Activated CD4-positive, alpha-beta T cell treated with anti-CD3 and anti-CD28 coated beads for 4 hours (primary cell): ENCODE measurements at places on chromosomes 12 and 14.
A peak's percentile ranks its signal among the peaks of the same experiment; 100 is the strongest.

DNA sequence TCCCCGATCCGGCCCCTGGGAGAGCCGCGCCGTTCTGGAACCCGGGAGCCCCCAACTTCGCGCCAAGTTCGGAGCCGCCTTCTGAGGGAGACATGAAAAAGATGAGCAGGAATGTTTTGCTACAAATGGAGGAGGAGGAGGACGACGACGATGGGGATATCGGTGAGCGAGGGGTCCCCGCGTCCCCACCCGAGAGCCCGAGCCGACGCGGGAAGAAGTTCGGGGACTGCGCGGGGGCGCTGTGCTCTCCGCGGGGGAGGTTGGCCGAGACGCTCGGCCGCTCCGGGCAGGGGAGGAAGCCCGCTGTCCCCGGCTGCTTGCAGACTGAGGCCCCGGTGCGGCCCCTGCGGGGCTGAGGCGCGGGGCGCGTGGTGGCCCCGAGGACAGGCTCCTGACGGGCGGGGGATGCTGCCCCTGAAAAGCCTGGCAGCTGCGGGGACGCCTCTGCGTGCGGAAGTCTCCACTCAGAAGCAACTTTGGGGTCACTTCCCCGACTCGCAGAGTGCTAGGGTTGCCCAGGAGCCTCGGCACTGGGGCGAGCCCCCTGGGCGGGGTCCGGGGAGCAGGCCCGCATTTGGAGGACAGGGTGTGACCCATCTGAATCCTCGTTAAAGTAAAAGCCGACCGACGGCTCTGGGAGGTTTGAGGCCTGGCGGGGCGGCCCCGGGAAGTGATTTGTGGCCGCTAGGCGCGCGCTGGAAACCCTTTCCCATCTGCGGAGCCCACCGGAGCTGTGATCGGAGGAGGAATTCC is 511 bp downstream of the ANO6 start:
- DNase-seq: peak; percentile 27

GRCh38 chr12:26101763-26102162 is 23.1 kb downstream of the BHLHE41 start:
- no peak for DNase-seq

- DNase-seq: no peak
Observed at GRCh38 chr12:125633686-125634085, 568.5 kb downstream of the AACS start.

DNA sequence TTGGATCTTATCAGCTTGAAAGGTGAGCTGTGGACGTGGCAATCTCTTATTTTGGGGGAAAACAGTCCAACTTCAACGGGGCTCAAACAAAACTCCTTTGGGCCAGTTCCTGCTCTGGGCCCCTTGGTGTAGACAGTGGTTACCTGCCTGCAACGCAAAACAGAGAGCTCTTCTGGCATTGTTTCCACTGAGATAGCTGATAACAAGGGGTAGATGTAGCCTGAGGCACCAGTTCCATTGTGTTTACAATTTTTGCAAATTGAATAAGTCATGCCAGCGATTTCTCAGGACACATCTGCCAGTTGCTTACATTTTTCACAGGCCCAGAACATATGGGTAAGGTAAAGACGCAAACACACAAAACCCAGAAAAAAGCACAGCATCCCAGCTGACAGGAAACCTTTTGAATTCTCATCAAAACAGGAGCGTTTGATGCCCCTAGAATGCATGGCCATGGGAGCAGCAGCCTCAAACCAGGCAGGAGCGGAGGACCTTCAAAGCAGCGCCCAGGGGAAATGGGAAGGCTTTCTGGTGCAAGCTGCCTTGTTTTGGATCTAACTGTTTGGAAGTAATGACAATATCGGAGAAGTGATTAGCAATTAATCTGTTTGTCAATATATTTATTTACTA is 259.7 kb downstream of the AACS start:
- no peak for DNase-seq

DNA sequence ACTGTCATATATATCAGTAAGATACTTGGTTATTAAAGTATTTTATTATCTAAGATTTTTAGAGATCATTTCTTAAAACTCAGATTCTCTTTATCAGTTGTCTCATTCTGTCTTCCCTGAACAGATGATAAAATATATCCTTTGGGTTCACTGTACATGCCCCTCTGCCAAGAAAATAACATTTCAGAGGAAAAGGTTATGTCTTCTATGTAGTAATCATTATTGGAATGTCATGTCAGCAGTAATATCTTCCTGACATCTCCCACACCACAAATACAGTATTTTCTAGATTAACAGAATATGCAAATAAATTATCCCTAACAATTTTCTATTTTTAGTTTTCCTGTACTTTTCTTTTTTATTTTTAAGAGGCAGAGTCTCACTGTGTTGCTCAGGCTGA is 26.0 kb downstream of the BTBD7 start:
- DNase-seq: no peak

- peak; percentile 58 for DNase-seq
Observed at GRCh38 chr14:89720741-89721729, 233.5 kb downstream of the EFCAB11 start.

DNA sequence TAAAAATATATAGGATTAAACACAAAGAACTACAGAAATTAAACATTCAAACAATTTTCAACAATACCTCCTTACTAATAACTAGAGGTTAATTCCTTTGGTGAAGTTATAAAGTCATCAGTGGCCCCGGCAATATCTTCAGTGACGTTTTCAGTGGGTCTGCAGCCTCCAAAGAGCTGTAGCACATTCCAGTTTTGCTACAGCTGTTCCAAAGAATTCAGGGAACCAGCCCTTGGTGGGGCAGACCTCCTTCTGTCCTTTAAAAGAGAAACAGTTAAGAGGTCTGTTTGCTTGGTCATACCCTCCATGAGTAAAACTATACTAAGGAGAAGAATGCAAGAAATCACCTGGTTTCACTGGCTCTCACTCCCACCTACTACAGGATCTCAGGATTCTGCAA is 99.2 kb upstream of the ZDHHC17 start:
- no peak for DNase-seq

DNA sequence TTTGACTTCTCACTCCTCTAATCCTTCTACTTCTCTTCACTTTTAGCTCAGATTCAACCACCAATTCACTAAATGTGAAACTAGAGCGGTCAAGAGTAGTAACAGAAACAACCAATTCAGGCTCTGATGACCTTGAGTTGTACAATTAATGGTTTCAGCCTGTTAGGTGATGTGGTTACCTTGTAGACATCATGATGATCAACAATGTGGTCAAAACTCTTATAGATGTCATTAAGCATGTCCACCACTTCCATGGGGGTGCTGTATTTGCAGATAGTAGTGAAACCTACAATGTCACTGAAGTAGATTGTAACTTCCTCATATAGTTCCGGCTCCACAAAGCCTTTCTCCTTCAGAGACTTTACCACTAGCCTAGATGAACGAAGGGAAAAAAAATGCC is 54.1 kb upstream of the PLBD1 start:
- no peak for DNase-seq

GRCh38 chr12:5516371-5517241 is 84.7 kb downstream of the NTF3 start:
- no peak for DNase-seq

GRCh38 chr12:29700761-29701481 is 82.8 kb downstream of the TMTC1 start:
- DNase-seq: no peak

- no peak for DNase-seq
Observed at GRCh38 chr14:77609922-77610321, 6.5 kb downstream of the SPTLC2 start.

GRCh38 chr12:57127726-57128518 is at the start of gene LRP1:
TSS of gene LRP1 (plus strand) at chr12:57128483. CDS start at chr12:57128965, 482 bp downstream.
- DNase-seq: peak; percentile 82

DNA sequence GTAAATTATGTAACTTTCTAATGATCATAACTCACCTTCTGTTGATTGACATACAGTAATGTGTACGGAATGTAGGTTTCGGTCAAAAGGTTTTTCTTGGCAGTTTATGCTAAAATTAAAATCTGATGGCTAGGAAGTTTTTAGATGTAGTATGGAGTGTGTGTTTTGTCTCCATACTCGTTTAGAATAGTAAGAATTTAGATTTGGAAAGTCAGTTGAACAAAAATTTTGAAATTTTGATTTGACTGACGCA is 859 bp downstream of the PALS1 start:
- no peak for DNase-seq

DNA sequence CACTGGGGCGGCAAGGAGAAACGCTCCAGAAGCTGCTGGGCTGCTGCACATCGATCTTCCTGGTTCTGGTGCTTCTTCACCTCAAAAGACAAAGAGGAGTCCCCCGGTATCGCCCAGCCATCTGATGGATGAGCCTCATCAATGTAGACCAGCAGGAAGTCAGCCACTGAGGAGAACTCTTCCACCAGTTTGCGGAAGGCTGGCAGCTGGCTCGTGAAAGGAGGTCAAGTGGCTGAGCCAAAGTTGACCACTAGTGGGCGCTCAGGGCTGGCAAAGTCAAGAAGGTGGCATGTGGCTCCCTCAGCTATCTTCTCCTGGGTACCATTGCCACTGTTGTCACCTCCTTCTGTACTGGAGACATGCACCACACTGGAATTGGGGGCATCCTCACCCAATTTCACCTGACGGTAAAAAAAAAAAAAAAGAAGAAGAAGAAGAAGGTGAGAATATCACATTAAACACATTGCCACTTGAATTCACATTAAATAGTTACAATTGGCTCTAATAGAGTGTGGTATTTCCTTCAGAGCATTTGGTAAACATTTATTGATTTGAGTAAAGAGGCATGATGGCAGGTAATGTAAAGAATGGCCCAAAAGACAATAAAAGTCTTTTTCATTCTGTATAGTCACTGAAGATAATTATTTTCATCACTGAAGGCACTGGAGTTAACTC is 8.3 kb downstream of the DIO2 start:
- no peak for DNase-seq

DNA sequence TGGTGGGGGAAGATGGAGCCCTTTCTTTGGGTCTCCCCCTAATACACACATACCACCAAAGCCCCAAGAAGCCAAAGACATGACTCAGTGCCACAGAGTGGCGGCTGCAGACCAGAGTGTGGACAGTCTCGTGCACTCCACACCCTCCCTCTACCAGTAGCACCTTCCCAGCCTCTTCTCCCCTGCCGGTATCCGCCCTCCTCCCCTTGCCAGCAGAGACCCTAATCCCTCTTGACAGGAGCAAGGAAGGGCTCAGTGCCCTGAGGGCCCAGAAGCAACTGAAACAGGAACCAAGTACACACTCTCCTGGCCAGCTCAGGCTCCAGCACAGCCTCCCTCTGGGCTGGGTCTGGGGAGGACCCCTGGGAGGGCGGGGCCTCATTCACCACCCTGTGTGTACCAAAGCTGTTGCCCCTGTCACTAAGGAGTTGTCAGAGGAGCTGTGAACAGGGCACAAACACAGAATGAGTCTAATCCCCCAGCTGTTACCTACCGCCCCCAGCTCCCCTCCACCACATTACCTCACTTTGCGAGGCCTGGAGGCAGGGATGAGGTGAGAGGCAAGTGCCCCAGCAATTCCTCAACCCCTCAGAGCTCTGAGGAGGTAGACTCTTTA is 8.2 kb downstream of the SPRYD3 start:
- DNase-seq: no peak

GRCh38 chr12:104784592-104784991 is 173.5 kb downstream of the SLC41A2 start:
- DNase-seq: no peak

DNA sequence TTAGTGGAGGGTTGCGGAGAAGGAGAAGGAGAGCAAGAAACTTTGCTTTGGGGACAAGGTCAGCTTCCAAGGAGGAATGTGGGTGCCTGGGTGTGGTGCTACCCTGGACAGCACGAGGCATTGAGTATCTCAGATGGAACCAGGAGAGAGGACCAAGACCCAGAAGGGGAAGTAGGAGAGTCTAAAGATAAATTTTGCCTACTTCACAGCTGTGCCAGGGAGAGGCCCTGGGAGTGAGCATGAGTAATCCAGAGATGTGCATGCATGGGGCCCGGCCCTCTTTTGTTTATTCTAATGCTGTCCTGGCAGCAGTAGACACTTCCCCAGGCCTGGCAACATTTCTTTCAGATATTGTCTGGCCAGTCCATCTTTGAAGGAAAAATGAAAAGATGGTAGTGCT is 49.5 kb upstream of the GNPNAT1 start:
- no peak for DNase-seq

- DNase-seq: no peak
Observed at GRCh38 chr12:113127791-113128199, 7.8 kb downstream of the RASAL1 start.

GRCh38 chr12:46524778-46525177 is 152.2 kb upstream of the SLC38A2 start:
- no peak for DNase-seq

DNA sequence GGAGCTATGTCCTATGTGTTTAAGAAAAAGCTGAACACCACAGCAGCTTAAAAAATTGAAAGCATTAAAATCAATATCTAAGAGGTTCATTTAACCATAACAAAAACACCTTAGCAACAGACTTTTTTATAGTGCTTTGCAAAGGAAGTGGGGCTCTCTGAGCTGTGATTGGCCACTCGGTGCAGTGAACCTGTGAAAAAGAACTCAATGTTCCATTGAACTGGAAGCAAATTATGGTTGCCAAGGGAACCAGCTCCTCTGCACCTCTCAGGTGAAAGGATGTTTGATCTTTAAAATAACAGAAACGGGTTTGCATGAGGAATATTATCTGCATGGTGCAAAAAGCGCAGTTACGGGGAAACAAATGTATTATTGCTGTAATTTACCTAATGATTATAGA is 149.4 kb downstream of the SNAPC1 start:
- no peak for DNase-seq

DNA sequence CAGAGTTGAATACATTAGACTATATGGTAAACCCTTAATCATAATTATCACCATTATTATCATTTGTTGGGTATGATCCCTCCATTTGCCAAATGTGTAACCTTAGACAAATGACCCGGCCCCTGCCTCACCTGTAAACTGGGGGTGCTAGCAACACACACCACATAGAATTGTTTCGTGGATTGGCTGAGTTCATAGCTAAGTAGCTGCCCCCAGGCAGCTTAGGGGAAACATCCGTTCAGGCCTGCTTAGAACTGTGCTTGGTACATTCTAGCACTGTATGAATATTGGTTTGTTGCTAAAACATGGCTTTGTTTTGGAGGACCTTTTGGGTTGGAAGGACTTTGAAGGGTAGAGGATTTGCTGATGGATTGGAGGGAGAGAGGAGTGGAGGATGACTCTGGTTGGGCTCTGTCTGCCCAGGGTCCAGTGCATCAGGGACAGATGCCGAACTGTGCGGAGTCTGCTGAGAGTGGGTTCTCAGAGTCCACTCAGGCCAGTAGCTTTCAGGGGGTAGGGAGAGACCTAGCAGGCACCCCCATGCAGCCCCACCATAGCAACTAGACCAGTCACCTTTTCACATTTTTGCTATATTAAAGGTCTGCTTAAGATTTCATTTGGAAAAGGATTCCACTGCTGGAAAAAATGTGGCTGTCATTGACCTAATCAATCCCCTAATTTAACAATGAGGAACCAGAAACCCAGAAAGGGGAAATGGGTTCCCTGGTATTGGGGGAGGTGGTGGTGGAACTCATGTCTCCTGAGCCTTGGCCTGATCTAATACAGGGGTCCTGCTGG is 2.2 kb downstream of the RIN3 start:
- no peak for DNase-seq

- no peak for DNase-seq
Observed at GRCh38 chr12:53123578-53124351, 20.5 kb downstream of the SOAT2 start.

- no peak for DNase-seq
Observed at GRCh38 chr12:29427964-29428363, 47.0 kb upstream of the ERGIC2 start.
